ENCODE measurements at places on chromosomes 11 and 22. TPM values are rescaled to one million over a fixed set of nuclear protein-coding genes. Genes with fewer than 3 reads are reported as not detected.

- peak; percentile 71 for DNase-seq
Measured at GRCh38 chr11:46380340-46381047, 975 bp upstream of the MDK start.

DNA sequence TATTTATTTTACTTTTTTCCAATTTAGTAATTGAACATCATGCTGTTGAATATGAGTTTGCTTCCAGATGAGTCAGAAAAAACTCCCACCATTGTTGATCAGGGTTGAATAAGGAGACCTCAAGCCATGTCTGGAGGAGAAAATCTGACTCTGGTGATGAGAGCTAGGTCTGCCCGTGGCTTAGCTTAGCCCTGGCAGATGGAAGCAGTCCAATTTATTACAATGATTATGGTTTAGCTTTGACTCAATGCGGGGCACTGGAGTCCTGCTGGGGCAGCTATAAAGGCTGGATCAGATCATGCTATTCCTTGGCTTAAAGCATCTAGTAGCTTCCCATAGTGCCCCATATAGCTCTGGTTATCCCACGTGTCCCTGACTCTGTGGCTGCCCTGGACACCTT, 506.5 kb downstream of the MN1 start:
- DNase-seq, result no peak

- peak; percentile 68 for DNase-seq
Measured at GRCh38 chr22:43273902-43274484, 69.2 kb downstream of the SCUBE1 start.

The RHOG gene
- 13.4 TPM for total RNA-seq

DNA sequence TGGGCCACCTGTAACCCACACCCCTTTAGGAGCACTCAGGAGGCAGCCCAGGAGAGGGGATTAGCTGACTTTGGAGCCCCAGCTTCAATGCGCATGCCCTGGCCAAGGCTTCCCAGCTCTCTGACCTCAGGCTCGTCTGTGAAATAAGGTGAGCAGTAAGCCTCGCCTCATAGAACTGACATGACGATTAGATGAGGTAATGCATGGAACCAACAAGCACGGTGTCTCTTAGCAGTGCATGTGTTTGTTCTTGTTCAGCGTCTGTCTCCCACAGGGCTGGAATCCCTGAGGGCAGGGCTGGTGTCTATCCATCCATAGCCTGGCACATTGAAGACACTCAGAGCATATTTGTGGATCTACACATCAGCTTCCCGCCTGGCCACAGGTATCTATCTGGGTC, 415.4 kb downstream of the MN1 start:
- peak; percentile 39 for DNase-seq

DNA sequence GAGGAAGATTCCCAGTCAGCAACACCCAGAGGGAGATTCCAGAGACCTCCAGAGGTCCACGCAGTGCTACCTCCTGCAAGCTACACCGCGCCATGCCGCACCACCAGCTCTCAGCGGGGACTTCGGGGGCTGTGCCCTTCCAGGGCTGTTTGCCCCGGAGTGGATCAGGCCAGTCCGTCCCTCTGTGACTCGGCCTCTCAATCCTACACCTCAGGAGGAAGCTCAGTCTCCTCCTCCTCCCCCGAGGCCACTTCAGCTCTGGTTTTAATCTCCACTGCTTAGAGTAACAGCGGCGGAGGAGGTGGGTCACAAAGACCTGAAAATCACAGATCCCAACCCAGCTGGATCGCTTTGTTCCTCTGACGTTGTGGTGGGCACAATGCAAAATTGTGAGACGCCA, 68.6 kb downstream of the PHF21B start:
- no peak for DNase-seq

DNA sequence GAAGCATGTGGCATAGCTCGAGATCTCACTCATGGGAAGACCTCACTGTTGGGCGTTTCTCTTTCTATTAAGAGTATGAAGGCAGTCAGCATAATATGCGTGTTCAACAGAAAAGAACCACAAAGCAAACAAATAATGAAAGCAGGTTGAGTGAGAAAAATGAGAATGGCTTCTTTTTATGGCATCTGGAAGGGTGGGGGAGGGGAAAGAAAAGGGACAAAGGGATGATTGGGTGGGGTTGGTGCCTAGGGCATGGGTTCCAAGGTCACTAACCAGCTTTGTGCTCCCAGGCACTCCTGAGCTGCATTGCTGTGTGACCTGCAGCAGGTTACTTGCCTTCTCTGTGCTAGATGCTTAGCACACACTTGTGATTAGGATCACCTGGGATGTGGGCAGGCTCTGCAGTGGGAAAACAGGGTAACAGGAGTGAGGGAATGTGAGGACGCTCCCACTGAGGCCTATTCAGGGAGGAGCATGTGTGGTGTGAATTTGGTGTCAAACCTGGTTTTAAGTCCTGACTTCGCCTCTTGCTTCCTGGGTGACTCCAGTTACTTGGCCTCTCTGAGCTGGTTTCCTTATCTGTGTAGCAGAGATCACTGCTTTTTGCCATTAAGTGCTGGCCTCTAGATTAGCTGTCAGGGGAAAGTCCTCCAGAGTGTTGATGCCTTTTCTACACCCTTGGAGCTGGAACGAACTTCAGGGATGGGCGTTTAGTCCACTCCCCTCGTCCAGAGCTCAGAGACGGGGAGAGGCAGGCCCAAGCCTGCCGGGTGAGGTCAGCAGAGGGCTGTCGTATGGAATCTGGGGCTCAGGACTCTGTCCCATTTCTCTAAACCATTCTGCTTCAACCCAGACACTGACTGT, 74.8 kb downstream of the KIAA1671 start:
- no peak for DNase-seq

DNA sequence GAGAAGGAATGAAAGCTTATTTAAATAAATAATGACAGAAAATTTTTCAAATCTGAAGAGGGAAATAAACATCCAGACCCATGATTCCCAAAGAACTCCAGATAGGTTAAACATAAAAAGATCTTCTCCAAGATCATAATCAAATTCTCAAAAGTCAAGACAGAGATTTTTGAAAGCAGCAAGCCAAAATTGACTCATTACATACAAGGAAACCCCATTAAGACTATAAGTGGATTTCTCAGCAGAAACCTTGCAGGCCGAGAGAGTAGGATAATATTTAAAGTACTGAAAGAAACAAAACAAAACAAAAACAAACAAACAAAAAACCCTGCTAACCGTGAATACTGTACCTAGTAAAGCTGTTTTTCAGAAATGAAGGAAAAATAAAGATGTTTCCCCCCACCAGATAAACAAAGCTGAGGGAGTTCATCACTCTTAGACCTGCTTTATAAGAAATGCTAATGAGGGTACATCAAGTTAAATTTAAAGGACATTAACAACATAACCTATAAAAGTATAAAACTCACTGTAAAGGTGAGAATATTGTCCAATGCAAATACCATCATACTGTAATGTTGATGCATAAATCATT, 412.2 kb downstream of the INSC start:
- DNase-seq, result no peak

GRCh38 chr22:20987375-20987774, 5.3 kb downstream of the LZTR1 start:
- no peak for DNase-seq

The OR52E8 gene
- not detected for total RNA-seq

DNA sequence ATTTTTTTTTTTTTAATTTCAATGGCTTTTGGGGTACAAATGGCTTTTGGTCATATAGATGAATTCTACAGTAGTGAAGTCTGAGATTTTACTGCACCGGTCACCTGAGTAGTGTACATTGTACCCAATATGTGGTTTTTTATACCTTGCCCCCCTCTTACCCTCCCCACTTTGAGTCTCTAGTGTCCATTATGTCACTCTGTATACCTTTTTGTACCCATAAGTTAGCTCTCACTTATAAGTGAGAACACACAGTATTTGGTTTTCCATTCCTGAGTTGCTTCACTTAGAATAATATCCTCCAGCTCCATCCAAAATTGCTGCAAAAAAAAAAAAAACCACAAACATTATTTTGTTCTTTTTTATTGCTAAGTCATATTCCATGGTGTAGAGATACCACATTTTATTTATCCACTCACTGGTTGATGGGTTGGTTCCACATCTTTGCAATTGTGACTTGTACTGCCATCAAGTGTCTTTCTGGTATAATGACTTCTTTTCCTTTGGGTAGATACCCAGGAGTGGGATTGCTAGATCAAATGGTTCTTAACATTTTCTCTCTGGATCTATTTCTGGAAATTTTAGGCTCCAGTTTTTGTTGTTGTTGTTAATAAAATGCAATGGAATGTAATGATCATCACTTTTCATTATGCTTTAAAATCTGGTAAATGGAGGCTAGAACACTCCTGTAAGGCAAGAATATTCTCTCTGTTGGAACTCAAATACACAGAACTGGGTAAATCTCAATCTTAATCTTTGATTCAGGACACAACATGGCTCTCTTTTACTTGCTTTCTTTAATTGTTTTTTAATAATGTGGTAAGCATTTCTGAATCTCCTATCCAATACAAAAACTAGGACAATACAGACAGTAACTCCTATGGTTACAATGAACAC, 10.3 kb downstream of the NEAT1 start:
- DNase-seq, result no peak

The SLC6A5 gene
- total RNA-seq, result not detected

GRCh38 chr11:108647701-108648527, 17.0 kb upstream of the DDX10 start:
- peak; percentile 69 for DNase-seq

DNA sequence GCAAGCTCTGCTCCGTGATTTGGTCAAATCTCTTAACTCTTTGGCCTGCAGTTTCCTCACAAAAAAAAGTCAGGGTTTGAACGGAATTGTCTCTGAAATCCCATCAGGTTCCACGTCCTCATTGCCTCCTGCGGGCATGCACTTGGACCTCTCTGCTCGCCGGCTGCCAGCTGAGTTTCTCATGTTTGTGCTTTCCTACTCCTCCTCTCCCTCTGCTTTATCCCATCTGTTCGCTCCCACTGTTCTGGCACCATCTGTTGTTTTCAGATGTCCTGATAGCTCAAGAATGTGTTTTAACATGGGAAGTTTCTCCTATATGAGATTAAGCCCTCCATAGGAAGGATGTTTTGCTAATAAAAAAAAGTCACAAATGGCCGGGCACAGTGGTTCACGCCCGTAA, 49.4 kb upstream of the ARHGAP42 start:
- DNase-seq, result no peak

DNA sequence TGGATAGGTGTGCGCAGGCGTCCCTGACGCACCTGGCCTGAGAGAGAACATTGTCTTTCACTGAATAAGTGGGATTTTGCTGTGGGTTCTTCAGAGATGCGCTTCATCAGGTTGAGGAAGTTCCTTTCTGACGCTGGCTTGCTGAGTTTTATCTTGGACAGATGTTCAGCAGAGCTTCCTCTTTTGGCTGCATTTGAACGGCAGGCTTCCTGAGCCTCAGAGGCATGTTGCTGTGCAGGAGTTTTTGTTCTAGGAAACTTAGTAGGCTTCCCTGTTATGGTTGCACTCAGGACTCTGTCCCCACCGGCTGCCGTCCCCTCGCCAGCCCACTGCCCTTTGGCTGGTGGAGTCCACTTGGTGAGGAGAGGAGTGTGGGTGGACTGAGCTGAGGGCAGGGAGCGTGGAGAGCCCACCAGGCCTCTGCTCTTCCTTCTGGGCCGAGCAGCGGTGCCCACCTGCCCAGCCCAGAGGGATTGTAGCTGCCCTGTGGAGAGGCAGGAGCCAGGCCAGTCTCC, 17.2 kb downstream of the FRMD8 start:
- DNase-seq, result no peak

The STARD10 gene
- total RNA-seq, result 16.7 TPM

DNA sequence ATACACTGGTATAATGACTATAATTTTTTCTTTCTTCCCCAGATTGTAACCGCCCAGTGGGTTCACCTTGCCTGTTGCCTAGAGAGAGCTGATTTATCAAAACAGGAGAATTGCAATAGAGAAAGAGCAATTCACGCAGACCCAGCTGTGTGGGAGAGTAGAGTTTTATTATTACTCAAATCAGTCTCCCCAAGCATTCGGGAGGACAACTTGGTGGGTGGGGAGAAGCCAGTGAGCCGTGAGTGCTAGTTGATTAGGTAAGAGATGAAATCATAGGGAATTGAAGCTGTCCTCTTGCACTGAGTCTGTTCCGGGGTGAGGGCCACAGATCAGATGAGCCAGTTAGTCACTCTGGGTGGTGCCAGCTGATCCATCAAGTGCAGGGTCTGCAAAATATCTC, 73.2 kb downstream of the SLC35F2 start:
- DNase-seq, result peak; percentile 19

The CDON gene
- total RNA-seq, result 2.8 TPM

GRCh38 chr22:23144932-23145877, at the start of gene RAB36:
TSS of gene RAB36 (plus strand) at chr22:23145477. CDS start at chr22:23146617, 1,140 bp downstream.
- DNase-seq, result peak; percentile 98
